Prostate gland (tissue), 2 donors: ENCODE measurements at places on chromosomes 1 and 21. TPM values are rescaled to one million over a fixed set of nuclear protein-coding genes. Genes with fewer than 3 reads are reported as not detected.

The FAM3B gene
- total RNA-seq: 63.6 TPM

The WLS gene
- total RNA-seq: 92.1 TPM

The TBX19 gene
- 1.9 TPM for total RNA-seq

The LEMD1 gene
- 0.68 TPM for total RNA-seq

The DARS2 gene
- total RNA-seq: 18.1 TPM

The KCNJ9 gene
- not detected for total RNA-seq

The CCDC24 gene
- total RNA-seq: 23.7 TPM

The GJC2 gene
- total RNA-seq: 4.1 TPM

The TMEM69 gene
- 29.6 TPM for total RNA-seq

The RHD gene
- not detected for total RNA-seq

The LAMC2 gene
- total RNA-seq: 11.6 TPM

The PDE9A gene
- 93.6 TPM for total RNA-seq

DNA sequence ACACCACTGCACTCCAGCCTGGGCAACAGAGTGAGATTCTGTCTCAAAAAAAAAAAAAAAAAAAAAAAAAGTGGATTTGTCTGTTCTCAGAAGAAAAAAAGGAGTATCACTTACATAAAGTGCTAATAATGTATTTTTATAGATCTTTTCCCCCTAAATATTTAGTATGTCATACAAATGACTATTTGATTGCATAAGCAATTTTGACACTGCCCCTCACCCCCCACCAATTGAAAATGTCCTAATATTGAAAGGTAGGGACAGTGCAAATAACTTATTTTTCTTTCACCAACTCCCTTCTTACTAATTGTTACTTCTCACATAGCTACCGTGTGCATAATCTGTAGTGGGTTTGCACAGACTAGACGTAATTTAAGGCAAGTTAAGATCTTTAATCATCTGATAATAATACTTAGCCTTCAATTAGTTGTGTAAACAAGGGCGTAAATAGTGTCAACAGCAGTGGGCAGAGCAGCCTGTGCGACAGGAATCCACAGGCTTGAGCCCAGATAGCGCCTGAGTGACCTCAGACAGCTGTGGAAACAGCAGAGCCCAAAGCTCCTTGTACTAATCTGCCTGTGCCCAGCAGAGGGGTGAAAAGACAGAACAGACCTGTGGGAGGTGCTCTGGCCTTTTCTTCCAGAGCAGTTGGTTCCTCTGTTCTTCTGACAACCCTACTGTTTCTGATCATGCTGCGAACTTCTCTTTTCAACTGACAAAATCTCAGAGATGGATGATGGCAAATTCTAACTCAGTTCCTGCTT, 4.5 kb upstream of the IER5 start:
- no peak overlapping the region for H3K4me3 ChIP-seq
- no peaks in the 10 kb centered on the region for H3K36me3 ChIP-seq
- no peaks in the 10 kb centered on the region for H3K27me3 ChIP-seq
- H3K4me1 ChIP-seq: no peaks in the 10 kb centered on the region

DNA sequence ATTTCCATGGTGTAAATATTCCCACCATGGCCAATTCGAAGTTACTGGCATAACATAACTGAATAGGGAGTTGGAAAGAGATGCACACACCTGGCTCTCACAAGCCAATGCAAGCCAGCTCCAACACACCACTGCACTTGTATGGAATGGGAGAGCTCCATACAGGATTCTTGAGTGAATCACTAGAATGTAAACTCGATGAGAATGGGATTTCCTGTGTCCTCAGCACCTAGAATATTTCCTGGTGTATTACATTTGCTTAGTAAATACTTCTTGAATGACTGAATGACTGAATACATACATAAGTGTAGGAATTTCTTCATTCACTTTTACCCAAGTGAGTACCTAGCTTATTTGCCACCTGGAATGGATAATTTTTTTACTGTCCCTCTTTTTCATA, 16.2 kb upstream of the PPIE start:
- peaks cover 3% of the 10 kb centered on the region for H3K27me3 ChIP-seq
- no peaks in the 10 kb centered on the region for H3K4me1 ChIP-seq
- no peaks in the 10 kb centered on the region for H3K36me3 ChIP-seq
- no peak overlapping the region for H3K27ac ChIP-seq
- H3K4me3 ChIP-seq: no peak overlapping the region
- DNase-seq: no peak

GRCh38 chr1:222543817-222544216, 4.1 kb downstream of the HHIPL2 start:
- H3K4me3 ChIP-seq: no peak overlapping the region
- H3K36me3 ChIP-seq: no peaks in the 10 kb centered on the region
- H3K27me3 ChIP-seq: no peaks in the 10 kb centered on the region
- H3K4me1 ChIP-seq: no peaks in the 10 kb centered on the region
- DNase-seq: no peak

DNA sequence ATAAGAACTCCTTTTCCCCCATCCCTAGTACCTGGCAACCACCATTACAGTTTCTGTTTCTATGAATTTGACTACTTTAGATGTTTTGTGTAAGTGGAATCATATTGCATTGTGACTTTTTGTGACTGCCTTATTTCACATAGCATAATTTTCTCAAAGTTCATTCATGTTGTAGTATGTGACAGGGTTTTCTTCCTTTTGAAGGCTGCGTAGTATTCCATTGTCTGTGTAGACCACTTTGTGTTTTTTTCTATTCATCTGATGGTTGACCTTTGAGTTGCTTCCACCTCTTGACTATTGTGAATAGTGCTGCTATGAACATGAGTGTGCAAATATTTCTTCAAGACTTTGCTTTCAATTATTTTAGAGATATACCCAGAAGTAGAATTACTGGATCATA, 225.8 kb upstream of the L1TD1 start:
- no peak for DNase-seq
- H3K36me3 ChIP-seq: no peaks in the 10 kb centered on the region
- H3K27ac ChIP-seq: no peak overlapping the region
- H3K4me3 ChIP-seq: no peak overlapping the region
- H3K27me3 ChIP-seq: no peaks in the 10 kb centered on the region

DNA sequence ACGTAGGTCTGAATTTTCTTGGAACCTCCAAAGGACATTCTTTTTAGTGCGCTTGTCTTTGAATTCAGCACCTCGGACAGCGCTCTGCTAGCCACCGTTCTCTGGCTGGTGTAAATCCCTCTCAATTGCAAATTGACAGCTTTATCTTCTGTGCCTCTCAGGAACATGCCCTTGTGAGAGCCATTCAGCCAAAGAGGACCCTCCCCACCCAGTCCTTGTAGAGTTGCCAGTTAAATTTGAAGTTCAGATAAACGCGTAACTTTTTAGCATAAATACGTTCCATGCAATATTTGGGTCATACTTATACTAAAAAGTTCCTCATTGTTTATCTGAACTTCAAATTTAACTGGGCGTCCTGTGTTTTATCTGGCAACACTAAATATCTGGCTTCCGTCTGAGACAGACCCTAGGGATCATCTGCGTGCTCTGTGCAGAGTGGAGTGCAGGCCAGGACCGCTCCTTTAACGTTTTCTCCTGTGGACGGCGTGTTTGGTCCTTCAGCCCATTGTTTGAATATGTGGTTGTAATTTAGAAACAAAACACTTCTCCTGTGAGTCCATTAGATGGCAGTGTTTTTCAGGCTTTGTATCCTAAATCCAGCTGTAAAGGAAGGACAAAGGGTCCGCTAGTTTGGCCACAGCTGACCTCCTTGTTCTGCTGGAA, 7.0 kb downstream of the KCNAB2 start:
- DNase-seq: peak; percentile 70
- no peak overlapping the region for H3K27ac ChIP-seq
- H3K4me1 ChIP-seq: peaks cover 7% of the 10 kb centered on the region
- H3K27me3 ChIP-seq: no peaks in the 10 kb centered on the region

DNA sequence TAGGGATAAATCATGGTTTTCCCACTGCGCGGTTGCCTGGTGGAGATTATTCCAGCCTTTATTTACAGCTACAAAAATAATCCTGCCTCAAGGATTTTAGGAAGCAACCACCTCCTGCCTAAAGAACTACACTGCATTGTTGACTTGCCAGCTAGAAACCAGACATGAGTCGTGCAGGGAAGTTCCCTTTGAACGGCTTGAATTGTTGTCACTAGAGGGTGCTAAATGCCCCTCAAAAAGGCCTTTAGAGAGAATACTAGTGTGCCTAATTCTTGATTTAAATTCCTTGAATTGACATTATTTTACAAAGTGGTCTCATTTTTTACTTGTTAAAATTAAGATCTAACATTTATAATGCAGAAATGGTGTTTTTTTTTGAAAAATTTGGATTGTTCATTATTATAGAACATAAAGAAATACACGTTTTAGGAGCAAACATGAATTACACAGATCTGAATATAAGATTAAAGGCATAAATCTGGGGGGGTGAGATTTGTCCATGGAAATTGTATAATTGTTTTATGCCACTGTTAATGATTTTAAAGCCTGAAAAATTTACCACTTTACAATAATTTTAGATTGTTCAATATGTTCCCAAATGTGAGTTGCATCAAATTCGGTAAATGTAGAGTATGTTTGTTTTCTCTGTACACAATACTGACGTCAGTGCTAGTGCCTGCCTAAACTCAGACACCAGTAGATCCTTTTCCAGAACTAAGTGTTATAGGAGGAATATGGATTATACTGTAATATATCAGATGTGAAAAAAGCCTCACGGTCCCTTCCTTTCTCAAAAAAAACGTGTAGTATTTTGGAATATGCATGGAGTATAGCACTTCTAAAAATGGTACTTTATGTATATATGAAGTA, 7.6 kb upstream of the ERG start:
- no peak overlapping the region for H3K4me3 ChIP-seq
- peak; percentile 57 for DNase-seq
- H3K27ac ChIP-seq: no peak overlapping the region

GRCh38 chr1:112357467-112357866, 38.5 kb upstream of the CTTNBP2NL start:
- peak overlapping the region; percentile 46 for H3K27ac ChIP-seq
- no peaks in the 10 kb centered on the region for H3K27me3 ChIP-seq
- H3K4me1 ChIP-seq: peaks cover 2% of the 10 kb centered on the region
- DNase-seq: no peak
- H3K4me3 ChIP-seq: no peak overlapping the region

GRCh38 chr1:3009021-3009420, 12.2 kb upstream of the ACTRT2 start:
- no peak overlapping the region for H3K27ac ChIP-seq
- H3K27me3 ChIP-seq: peaks cover 15% of the 10 kb centered on the region
- no peaks in the 10 kb centered on the region for H3K36me3 ChIP-seq
- H3K4me3 ChIP-seq: no peak overlapping the region
- DNase-seq: no peak

DNA sequence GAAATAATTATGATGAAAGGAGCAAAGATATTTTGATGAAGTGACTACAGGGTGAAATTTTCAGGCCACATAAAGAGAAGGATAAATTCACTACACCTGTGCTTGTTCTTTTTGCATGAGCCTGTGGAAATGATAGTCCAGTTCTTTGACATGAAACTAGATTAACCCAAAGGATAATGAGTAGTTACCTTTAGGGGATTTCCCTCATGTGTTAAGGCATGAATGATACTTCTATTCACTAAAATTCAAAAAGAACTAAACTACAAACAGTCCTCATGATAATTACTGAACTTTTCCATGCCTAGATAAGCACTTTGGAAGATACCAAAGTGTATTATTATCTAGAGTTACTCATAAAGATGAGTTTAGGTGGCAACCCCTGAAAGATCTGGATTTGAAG, 244.3 kb downstream of the PTPRC start:
- no peak overlapping the region for H3K27ac ChIP-seq
- no peak overlapping the region for H3K4me3 ChIP-seq
- H3K27me3 ChIP-seq: no peaks in the 10 kb centered on the region
- DNase-seq: no peak

DNA sequence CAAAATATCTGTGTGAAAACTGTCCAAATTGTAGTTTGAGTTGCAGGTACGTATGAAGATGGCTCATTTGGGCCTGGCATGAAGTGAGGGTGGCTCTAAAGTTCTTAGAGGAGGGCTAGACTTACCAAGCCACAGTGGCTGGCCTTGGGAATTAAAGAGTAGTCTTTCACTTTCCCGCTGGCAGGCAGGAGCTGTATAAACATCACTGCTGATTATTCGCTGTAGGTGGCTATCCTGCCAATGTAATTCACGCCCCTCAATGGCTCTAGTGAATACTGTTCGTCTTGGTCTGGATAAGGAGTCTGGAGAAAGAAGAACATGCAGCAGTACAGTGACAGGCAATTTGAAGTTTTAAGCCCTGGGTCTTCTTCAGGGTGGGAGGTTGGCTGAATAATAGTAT, 31.0 kb downstream of the UROD start:
- no peak overlapping the region for H3K27ac ChIP-seq
- DNase-seq: no peak
- H3K4me3 ChIP-seq: no peak overlapping the region
- no peaks in the 10 kb centered on the region for H3K36me3 ChIP-seq

DNA sequence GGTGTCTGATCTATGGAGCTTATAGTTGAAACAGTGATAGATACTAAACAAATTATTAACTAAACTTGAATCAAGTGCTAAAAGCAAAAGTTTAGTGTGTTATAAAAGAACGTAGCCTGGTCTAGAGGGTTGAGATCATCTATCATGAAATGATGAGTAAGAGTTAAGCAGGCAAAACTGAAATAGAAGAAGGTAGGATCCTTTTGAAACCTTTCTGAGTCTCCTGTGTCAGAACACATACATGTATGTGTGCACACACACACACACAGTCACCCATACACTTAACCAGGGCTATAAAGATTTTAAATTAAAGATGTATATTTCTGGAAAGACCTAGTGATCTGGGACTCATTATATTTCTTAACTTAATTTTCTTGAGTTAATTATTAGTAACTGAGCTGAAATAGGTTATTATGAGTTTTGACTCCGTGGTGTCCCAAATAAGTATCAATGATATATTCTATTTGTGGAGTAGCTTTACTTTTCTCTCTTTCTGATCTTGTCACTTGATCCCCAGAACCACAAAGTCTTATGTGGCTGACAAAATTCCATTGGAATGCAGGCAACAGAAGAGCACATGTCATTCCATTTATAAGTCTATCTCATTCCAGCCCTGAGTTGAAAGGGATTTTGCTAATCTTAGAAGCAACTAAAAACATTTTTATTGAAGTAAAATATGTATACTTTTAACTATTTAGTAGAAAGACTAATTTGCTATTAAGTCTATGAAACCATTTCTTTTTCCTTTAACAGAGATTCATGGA, 70.7 kb downstream of the PRRX1 start:
- DNase-seq: no peak
- H3K27ac ChIP-seq: no peak overlapping the region
- H3K4me1 ChIP-seq: no peaks in the 10 kb centered on the region

GRCh38 chr21:35016071-35016470, 33.0 kb downstream of the RUNX1 start:
- no peak for DNase-seq
- no peak overlapping the region for H3K27ac ChIP-seq
- H3K4me3 ChIP-seq: no peak overlapping the region
- no peaks in the 10 kb centered on the region for H3K4me1 ChIP-seq
- H3K27me3 ChIP-seq: no peaks in the 10 kb centered on the region
